ENCODE measurements at places on chromosomes 5 and 9.

- no peak for DNase-seq
Observed at GRCh38 chr5:172800088-172800551, 29.1 kb upstream of the DUSP1 start.

DNA sequence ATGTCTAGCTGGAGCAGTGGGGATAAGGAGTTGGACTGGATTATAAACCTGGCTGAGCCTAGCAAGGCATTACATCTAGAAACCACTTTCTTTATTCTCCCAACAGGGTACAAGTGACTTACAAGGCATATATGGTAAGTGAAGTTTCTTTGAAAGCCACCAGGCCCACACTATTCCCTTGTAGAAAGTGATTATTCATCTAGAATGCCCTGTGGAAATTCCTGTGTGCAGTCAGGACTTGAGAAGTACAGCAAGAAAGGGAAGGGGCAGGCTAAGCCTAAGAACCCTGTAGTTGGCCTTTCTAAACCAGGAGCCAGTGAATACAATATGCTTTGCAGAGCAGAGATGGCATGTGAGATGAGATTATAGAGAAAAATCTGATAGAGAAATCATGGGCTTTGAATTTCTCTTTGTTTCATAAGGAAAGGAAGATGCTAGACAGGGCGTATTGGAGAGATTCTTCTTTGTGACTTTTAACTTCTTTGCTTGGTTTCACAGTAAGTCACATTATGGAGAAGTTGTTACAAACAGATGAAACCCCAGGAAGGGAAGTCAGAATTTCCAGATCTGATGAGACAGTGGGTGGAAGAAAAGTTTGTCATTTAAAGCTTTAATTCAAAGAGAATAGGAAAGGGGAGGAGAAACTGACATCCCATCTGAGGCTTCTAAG lies 321.7 kb downstream of the NDUFS4 start:
- DNase-seq = no peak

- no peak for DNase-seq
Observed at GRCh38 chr5:148201151-148201550, 1.7 kb upstream of the SPINK6 start.

DNA sequence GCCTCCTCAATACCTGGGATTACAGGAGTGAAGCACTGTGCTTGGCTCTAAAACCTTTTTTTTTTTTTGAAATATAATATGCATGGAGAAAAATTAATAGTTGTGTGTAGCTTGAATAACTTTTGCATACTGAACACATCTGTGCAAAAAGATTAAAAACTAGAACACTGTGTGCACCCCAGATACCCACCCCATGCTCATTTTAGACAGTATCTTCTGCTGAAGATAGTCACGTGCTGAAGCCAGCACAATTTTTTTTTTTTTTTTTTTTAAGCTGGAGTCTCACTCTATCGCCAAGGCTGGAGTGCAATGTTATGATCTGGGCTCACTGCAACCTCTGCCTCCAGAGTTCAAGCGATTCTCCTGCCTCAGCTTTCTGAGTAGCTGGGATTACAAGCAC lies 39.9 kb downstream of the C9orf153 start:
- no peak for DNase-seq

- DNase-seq = no peak
Observed at GRCh38 chr5:53473633-53474032, 6.8 kb upstream of the FST start.
